ENCODE measurements at places on chromosomes 12 and 14.

DNA sequence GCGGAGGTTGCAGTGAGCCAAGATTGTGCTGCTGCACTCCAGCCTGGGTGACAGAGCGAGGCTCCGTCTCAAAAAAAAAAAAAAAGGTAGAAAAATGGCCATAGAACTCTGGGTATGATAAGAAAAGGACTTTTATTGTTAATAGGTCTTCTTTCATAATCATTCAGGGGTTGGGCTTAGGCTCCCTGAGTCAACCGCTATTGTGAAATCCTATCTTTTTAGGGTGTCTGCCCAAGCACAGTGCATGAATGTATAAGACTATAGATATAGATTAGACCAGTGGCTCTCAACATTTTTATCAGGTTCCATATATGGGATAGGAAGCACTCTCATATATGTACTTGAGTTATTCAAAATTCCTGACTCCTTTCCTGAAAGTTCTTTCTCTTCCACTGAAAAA lies 48.7 kb upstream of the USP15 start:
- DNase-seq, result no peak

DNA sequence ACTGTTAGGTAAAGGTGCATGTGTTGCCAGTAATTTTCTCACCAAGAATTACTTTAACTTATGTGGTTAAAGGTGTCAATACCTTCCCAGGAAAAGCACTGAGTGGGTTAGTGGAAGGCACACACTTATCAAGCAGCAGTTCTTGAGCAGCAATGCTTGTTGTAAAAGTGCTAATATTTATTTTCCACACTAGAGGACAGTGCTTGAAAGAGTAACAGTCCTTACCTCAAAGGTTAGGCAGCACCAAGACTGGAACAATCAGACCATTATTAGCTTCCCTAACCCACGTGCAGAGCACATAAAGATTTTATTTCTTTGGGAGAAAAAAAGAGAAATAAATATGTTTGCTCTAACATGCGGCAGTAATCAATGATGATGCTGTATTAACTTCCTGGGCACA lies 48.8 kb upstream of the KRR1 start:
- DNase-seq, result no peak

GRCh38 chr12:96044943-96045290 lies 9.5 kb upstream of the LTA4H start:
- DNase-seq, result no peak

DNA sequence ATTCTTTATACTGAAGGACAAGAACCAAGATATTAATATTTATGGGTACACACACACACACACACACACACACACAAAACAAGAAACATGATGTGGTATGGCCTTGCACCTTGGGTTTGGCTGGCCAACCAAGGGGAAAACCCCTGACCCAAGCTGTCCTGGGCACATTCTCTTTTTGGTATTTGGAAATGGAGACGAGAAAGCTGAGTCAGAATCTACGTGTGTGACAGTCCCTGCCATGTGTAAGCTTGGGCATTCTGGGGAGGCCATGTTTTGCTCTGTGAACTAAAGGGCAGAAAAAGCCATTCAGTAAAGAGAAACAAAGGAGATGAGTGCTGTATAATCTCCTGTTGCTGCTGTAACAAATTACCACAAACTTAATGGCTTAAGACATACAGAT lies 35.6 kb downstream of the PTGER2 start:
- DNase-seq, result no peak

DNA sequence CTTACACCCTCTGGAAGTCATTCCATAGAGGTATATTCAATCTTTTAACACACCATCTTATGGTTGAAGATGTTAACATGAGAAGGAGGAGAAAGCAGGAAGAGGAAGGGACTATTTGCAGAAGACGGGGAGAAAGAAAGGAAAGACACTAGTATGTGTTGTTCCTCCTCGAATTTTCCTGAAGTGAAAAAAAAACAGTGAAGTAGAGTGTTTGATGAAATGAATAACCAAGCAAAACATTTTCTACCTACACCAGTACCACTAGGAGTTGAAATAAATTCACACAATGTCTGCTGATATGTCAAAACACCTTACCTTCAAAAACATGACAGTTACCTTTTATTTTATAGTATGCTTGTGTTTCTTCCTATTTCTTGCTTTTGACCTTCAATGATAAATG lies 1.4 kb upstream of the CNOT2 start:
- no peak for DNase-seq

GRCh38 chr12:2294651-2295475 lies 242.1 kb downstream of the CACNA1C start:
- DNase-seq, result no peak

- DNase-seq, result no peak
Measured at GRCh38 chr14:89489761-89490437, 72.9 kb upstream of the FOXN3 start.

- no peak for DNase-seq
Measured at GRCh38 chr14:22830443-22831010, 840 bp downstream of the MRPL52 start.
